GM10248 (cell line): ENCODE measurements at places on chromosomes 16 and 17.

- no peak for DNase-seq
Observed at GRCh38 chr16:11950388-11950787, 8.5 kb upstream of the NPIPB2 start.

DNA sequence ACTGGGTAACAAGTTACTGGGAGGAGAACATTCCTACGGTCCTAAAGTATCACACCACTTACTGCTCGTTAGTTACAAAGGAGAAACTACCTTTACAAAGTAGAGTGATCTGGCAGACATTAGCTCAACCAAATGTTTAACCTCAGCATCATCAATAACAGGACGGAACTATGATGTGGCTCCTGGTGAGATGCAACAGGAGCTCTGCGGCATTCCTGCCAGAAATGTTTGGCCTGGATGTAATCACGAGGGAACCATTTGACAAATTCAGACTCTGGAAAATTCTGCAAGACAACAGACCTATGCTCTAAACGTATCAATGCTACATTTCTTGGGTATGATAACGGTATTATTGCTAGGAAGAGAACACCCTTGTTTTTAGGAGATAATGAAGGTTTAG, 80.4 kb downstream of the MRM3 start:
- DNase-seq, result no peak

GRCh38 chr17:20800146-20800545, 220.6 kb downstream of the CDRT15L2 start:
- DNase-seq, result no peak

GRCh38 chr16:89531821-89532526, 23.8 kb downstream of the SPG7 start:
- no peak for DNase-seq

GRCh38 chr16:86298758-86299134, 211.6 kb upstream of the FOXF1 start:
- DNase-seq, result no peak

- DNase-seq, result no peak
Observed at GRCh38 chr16:57534337-57534880, 2.0 kb downstream of the CCDC102A start.

GRCh38 chr17:16465861-16466338, 26.1 kb downstream of the LRRC75A start:
- DNase-seq, result no peak

DNA sequence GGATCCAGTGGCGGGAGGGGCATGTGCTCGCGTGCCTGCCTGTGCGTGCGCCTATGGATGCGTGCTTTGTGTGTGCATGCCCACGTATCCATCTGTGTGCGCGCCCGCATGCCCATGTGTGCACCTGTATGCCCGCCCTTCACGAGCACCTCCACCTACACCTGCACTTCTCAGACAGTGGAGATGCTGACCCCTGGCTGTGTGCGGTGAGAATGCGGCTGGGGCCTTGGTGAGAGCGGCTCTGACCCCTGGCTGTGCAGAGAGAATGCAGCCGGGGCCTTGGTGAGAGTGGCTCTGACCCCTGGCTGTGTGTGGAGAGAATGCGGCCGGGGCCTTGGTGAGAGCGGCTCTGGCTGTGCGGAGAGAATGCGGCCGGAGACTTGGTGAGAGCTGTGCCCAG, 33.9 kb downstream of the AXIN1 start:
- DNase-seq, result no peak

- DNase-seq, result no peak
Observed at GRCh38 chr16:56300891-56301850, 109.9 kb downstream of the GNAO1 start.

GRCh38 chr17:29883497-29883896, 46.5 kb downstream of the SSH2 start:
- DNase-seq, result no peak

- DNase-seq, result no peak
Observed at GRCh38 chr17:62614142-62614541, 13.3 kb upstream of the MRC2 start.

DNA sequence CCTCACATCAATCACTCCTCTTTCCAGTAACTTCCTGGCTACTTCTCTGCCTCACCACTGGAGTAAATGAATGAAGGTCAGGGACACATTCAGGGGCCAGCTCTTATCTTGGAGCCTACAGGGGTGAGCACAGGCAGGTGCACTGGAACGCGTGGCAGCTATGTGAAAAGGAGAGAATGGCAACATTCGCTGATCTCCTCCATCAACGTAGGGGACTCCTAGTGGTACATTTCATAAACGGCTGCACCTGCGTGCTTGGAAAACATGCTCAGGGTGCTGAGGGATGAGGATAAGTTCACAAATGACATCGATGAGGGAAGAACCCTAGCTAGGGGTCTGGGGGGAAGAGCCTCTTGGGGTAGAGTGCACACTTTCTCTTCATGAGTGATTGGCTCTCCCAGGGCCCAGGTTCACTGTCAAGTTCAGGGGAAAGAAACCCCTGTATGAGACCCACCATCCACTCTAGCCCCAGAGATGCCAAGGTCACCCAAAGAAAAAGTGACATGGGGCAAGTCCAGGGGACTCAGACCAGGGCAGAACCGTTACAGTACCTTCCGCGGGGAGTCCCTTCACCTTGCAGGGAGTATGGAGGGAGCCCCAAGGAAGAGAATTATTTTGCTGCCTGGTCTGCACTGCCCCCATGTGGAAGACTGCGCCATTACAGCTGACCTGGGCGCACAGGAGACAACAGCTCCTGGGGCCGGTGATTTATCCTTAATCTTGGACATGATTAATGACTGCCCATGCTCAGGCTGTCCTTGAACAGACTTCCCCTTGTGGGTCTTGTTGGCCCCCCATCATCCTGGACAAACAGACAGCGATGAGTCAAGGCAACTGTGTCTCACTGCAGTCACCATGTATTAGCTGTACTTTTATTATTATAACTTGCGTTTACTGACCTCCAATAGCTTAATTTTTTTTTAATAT, 30.1 kb downstream of the VAC14 start:
- DNase-seq, result peak; percentile 74

GRCh38 chr17:76240461-76241203, at the start of gene RNF157:
TSS of gene RNF157 (minus strand) at chr17:76240493. CDS start at chr17:76240240, 253 bp downstream.
- peak; percentile 81 for DNase-seq

GRCh38 chr17:80513892-80514291, 30.7 kb upstream of the RPTOR start:
- no peak for DNase-seq

DNA sequence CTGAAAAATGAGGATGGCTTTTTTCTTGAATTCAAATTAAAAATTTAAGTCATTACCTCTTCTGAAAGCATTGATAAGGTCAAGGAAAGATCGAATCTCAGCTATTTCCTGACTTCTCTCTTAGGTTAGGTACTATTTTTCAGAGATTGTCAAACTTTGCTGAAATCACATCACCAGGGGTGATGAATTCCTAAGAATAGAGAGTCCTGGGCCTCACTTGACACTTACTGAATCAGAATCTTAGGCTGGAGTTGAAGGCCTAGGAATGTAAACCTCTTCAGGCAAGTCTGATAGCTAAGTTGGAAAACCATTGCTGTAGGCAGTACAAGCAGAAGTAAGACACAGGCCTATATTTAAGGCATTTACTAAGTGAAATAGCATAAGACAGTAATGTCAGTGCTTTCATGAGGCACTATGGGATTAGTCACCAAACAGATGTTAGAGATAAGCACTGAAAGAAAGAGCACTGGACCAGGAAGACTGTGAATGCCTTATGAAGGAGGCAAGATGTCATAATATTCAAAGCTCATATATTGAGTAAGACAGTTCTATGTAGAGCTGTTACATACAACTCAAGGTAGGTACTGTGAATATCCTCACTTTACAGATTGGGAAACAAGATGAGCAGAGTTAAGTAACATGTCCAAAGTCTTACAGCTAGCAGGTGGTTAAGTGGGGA, 21.5 kb downstream of the DCAF7 start:
- no peak for DNase-seq

DNA sequence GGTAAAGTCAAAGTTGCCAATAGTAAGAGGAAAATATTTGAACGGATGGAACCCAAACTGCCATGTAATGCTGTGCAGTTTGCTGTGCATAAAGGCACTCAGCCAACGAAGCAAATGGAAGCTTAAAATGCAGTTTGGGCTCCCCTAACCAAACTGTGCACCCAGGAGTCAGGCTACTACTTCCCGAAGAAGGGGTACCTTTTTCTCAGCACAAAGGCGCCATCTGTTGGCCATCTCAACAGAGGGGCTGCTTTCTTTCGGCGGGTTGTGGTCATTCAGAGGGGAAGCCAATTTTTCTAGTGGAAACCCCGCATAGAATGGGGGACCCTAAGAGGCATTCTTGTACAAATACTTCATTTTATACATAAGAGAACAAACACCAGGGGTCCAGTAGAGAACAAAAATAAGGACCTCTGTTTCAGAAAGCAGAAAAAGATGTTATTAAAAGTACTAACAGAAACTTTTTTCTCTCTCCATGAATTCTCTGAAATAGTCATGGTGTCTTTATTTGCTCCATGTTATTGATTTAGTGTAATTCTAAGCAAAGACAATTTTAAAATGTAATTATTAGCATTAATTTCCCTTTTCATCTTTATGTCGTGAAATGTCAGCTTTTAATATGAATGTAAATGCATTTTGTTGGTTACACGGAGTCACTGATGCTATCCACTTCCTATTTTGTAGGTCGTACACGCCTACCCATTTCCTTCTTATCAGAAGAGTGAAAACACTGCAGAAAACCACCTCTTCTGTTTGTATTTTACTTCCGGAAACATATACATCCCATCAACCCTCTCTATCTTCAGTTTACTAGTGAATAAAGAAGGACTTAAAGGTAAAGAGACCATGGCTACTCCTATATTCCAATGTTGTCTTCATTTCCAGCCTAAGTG, 453.3 kb downstream of the KCNJ2 start:
- peak; percentile 32 for DNase-seq

DNA sequence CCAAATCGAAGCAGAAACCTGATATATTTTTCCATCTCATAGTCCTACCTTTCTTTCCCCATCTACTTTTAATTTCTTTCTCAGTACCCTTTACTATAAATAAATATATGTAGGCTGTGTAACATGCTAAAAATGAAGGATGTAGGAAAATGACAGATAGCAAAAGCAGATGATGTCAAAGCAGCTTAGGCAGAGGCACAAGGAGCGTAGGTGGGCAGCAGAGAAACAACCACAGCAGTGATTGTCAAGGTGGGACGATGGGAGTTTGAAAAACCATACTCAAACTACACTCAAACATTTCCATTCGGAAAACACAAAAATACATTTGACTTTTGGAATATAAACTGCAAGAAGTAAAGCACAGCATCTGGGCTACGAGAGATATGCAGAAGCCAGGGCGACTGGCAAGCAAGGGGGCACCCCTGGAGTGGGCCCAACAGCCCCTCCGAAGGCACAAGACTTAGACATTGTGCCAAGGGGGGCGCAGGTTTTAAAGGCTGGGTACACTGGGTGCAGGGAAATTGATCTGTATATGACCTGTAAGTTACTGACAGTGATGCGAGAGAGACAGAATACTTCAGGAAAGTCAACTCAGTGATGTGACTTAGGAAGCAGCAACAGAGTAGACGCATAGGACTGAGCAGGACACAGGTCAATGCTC, 31.1 kb downstream of the SNN start:
- no peak for DNase-seq

DNA sequence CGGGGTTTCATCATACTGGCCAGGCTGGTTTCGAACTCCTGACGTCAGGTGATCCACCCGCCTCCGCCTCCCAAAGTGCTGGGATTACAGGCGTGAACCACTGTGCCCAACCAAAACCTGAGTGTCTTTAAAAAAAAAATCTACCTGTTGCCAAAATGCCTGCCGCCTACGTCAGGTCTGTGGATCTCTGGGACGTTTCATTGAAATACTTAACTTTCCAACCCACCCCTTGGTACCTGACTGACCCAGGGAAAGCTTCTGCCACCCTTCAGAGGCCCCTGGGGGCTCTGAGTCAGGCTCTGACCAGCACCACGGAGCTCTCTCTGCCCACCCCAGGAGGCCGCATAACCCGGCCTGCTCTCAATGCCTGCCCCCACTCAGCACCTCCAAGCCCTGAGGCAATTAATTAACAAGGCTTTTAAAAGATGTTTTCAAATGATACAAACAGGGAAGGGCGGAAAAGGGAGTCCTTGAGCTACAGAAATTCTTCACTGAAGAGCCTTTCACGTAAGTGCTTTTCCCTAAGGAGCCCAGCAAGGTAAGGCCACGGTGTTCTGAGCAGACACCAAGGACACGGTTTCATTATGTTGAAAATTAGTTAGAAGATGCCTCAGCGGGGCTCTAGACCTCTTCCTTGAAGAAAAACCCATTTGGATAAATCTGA, 29.3 kb upstream of the GSG1L start:
- no peak for DNase-seq
